ENCODE measurements at places on chromosomes 1 and 21. TPM values are rescaled to one million over a fixed set of nuclear protein-coding genes. Genes with fewer than 3 reads are reported as not detected.

DNA sequence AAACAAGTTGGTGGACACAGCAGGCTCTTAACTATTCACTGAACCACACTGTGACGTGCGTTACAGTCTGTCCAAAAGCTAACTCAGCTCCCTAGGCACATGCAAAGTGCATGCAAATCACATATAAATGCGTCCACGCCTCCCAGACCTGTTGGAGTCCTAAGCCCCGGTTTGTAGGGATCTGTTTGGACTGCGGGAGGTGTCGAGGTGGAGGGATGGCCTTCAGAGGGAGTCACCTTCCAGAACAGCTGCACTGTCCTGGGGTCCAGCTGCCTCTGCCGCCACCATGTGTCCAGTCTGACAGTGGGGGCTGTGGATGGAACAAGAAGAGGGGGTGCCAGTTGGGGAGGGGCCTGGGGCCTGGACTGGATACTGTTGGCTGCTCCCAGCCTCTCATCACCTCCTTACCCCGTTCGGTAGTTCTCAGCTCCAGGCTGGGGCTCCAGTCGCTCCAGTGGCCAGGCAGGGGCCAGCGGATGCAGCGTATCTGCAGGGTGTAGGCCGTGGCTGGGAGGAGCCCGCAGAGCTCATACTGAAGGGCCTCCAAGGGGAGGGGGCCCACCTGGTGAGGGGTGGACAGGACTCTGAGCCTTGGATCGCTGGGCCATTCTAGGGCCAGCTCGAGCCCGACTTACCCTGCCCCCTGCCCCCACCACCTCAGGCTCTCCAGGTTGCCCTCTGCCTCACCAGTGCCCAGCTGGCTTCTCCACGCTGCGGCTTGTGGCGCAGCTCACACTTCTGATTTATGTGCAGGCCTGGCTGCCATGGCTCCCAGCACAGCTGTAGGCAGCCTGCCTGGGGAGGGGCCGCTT lies 7.9 kb upstream of the MRPS15 start:
- no peaks in the 10 kb centered on the region for H3K4me1 ChIP-seq
- no peak for DNase-seq
- no peak overlapping the region for H3K4me3 ChIP-seq
- H3K36me3 ChIP-seq = no peaks in the 10 kb centered on the region
- H3K27ac ChIP-seq = no peak overlapping the region
- H3K27me3 ChIP-seq = no peaks in the 10 kb centered on the region

The SUSD4 gene
- polyA plus RNA-seq = 0.13 TPM

- H3K36me3 ChIP-seq = no peaks in the 10 kb centered on the region
- H3K4me1 ChIP-seq = no peaks in the 10 kb centered on the region
- no peak for DNase-seq
- no peak overlapping the region for H3K27ac ChIP-seq
- no peaks in the 10 kb centered on the region for H3K27me3 ChIP-seq
Observed at GRCh38 chr1:223345720-223346119, 18.3 kb downstream of the SUSD4 start.

GRCh38 chr1:228060458-228061190 lies 21.9 kb upstream of the ARF1 start:
- peaks cover 35% of the 10 kb centered on the region for H3K4me1 ChIP-seq
- H3K4me3 ChIP-seq = no peak overlapping the region
- no peak overlapping the region for H3K27ac ChIP-seq
- no peaks in the 10 kb centered on the region for H3K36me3 ChIP-seq
- peaks cover 25% of the 10 kb centered on the region for H3K27me3 ChIP-seq

DNA sequence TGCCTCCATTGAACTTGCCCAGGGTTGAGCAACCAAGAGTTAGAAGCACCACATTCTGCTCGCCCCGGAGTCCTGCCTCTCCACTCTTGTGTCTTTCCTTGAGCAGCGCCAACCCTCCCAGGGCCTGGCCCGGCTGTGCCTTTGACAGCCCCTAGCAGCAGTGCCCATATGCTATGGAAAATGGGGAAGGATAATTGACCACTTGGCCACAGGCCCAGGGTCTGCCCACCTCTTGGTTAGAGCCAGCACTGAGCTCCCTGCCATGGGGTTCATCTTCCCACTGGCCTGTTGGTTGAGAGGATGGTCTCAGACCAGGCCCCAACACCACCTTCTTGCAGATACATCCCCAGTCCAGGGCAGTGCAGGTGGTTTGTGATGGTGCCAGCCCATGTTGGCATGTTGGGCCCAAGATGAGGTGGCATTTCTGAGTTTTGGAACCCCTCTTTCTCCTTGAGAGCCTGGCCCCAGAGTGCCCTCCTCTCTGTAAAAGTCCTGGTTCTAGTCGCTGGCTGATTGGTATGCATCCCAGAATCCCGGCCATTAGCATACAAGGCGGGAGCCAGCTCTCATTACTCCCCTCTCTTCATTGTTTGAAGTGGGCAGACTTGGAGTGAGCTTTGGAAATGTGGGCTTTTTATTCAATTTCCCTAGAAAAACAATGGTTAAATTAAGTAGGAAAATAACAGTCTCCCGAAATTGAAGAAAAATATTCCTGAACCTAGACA lies 7.6 kb downstream of the ARHGEF10L start:
- no peak overlapping the region for H3K27ac ChIP-seq
- no peak for DNase-seq
- no peaks in the 10 kb centered on the region for H3K36me3 ChIP-seq
- no peak overlapping the region for H3K4me3 ChIP-seq

- H3K4me1 ChIP-seq = peaks cover 55% of the 10 kb centered on the region
- H3K4me3 ChIP-seq = no peak overlapping the region
- no peak overlapping the region for H3K27ac ChIP-seq
- H3K36me3 ChIP-seq = peaks cover 8% of the 10 kb centered on the region
- H3K27me3 ChIP-seq = no peaks in the 10 kb centered on the region
- no peak for DNase-seq
Observed at GRCh38 chr1:18945401-18945849, 11.1 kb downstream of the IFFO2 start.

DNA sequence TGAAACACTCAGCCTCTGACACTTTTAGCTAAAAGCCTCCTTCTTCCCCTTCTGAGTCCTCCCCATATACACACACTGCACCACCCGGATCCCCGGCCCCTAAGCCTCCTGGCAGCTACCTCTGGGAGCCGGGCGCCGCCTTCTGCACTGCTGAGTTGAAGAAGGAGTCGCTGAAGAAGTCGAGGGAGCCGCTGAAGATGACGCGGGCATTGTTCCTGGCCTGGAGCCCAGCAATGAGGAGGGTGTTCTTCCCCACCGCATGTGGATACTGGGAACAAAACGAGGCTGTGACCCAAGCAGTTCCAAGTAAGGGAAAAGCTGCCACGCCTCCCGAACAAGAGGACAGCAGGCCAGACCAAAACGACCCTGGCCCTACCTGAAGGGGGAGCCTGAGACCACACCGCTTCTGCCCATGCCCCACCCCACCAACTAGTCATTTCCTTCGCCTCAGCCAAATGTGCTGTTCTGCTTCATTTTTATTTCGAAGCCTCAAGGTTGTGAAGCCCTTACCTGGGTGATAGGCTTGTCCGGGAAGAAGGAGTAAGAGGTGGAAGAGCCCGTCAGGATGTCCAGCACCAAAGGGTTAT lies 7.0 kb downstream of the DDOST start:
- H3K27me3 ChIP-seq = no peaks in the 10 kb centered on the region
- H3K4me1 ChIP-seq = no peaks in the 10 kb centered on the region
- no peak for DNase-seq
- H3K4me3 ChIP-seq = no peak overlapping the region
- no peak overlapping the region for H3K27ac ChIP-seq

- H3K27ac ChIP-seq = no peak overlapping the region
- H3K4me1 ChIP-seq = no peaks in the 10 kb centered on the region
- DNase-seq = no peak
- no peak overlapping the region for H3K4me3 ChIP-seq
- H3K27me3 ChIP-seq = no peaks in the 10 kb centered on the region
Observed at GRCh38 chr1:76463849-76464248, 389.3 kb downstream of the ST6GALNAC3 start.

GRCh38 chr1:192100686-192101468 lies 57.4 kb upstream of the RGS18 start:
- no peaks in the 10 kb centered on the region for H3K4me1 ChIP-seq
- DNase-seq = no peak
- no peaks in the 10 kb centered on the region for H3K27me3 ChIP-seq

- H3K27me3 ChIP-seq = no peaks in the 10 kb centered on the region
- no peaks in the 10 kb centered on the region for H3K36me3 ChIP-seq
- DNase-seq = no peak
- no peak overlapping the region for H3K27ac ChIP-seq
- no peak overlapping the region for H3K4me3 ChIP-seq
Observed at GRCh38 chr1:53066488-53066887, 4.5 kb downstream of the PODN start.

- DNase-seq = no peak
- no peaks in the 10 kb centered on the region for H3K27me3 ChIP-seq
- no peak overlapping the region for H3K4me3 ChIP-seq
- H3K36me3 ChIP-seq = no peaks in the 10 kb centered on the region
Observed at GRCh38 chr1:115012434-115012833, 17.2 kb upstream of the TSHB start.

DNA sequence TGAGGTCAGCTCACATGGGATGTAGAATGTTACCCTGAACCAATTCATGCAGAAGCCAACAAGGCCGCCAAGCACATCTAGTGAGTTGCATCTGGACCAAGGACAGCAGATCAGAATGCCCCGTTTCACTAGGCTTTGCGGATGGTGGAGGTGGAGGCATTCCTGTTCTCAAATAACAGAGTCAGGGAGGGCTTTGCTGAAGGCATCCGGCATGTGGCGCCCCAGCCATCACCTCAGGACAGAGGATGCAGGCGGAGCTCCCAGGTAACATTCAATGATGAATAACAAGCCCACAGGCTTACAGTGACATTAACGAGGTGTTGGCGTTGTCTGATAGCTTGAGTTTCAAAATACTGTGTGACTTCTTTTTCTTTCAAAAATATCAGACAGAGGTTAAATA lies 476.2 kb downstream of the CAMTA1 start:
- DNase-seq = no peak
- no peaks in the 10 kb centered on the region for H3K27me3 ChIP-seq
- H3K4me1 ChIP-seq = no peaks in the 10 kb centered on the region
- H3K27ac ChIP-seq = no peak overlapping the region

The PATJ gene
- 11.8 TPM for polyA plus RNA-seq

- no peak overlapping the region for H3K4me3 ChIP-seq
- no peak for DNase-seq
Observed at GRCh38 chr1:31208361-31208945, 31.2 kb downstream of the NKAIN1 start.

The CRNN gene
- not detected for polyA plus RNA-seq

The FAM3B gene
- polyA plus RNA-seq = 0.09 TPM

DNA sequence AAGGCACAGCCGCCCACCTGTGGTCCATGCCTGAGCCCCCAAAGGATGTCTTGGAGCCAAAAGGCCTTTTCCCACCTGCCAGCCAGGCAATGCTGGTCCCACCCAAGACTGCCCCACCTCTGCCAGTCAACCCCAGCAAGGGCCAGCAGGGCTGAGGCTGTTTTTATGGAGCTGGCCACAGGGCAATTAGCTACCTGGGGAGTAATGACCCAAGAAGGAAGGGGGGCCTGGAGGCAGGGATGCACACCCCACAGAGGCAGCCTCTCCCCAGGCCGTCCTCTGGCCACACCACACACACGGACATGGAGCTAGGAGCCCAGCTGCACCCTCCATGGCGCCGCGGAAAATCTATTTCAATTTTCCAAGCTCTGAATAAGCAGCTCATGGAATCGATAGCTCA lies 27.2 kb downstream of the CHD5 start:
- H3K36me3 ChIP-seq = no peaks in the 10 kb centered on the region
- H3K27me3 ChIP-seq = peaks cover 14% of the 10 kb centered on the region
- no peak overlapping the region for H3K4me3 ChIP-seq
- no peak for DNase-seq
- peaks cover 11% of the 10 kb centered on the region for H3K4me1 ChIP-seq

GRCh38 chr1:248359415-248359814 lies 2.0 kb upstream of the OR2T4 start:
- no peak overlapping the region for H3K4me3 ChIP-seq
- no peaks in the 10 kb centered on the region for H3K4me1 ChIP-seq
- DNase-seq = no peak
